ENCODE measurements at places on chromosomes 5 and 9. TPM values are rescaled to one million over a fixed set of nuclear protein-coding genes. Genes with fewer than 3 reads are reported as not detected.

UCK1 gene
- total RNA-seq: 24.1 TPM

SH3TC2 gene
- total RNA-seq: 0.71 TPM

ECSCR gene
- not detected for total RNA-seq

NPR3 gene
- total RNA-seq: not detected

PCYOX1L gene
- 1.00 TPM for total RNA-seq

PCDHA1 gene
- not detected for total RNA-seq

QRFP gene
- not detected for total RNA-seq

CCL28 gene
- total RNA-seq: not detected

UBE2R2 gene
- 19.5 TPM for total RNA-seq

PCDHGB3 gene
- 0.40 TPM for total RNA-seq

PPIC gene
- 9.9 TPM for total RNA-seq

GPBP1 gene
- 72.2 TPM for total RNA-seq

All from HepG2 (cell line).